ENCODE measurements at places on chromosomes 3 and 15. TPM values are rescaled to one million over a fixed set of nuclear protein-coding genes. Genes with fewer than 3 reads are reported as not detected.

Gene IGSF11
- total RNA-seq: 0.57 TPM

Gene TUBGCP4
- 12.4 TPM for total RNA-seq

Gene HRH1
- total RNA-seq: 5.5 TPM

Gene GP5
- total RNA-seq: 0.05 TPM

Gene AGBL1
- not detected for total RNA-seq

Gene LDHAL6B
- total RNA-seq: not detected

Gene FGF7
- 125 TPM for total RNA-seq

Gene LARP6
- 44.7 TPM for total RNA-seq

Gene GREM1
- 283 TPM for total RNA-seq

Gene GASK1A
- total RNA-seq: 80.1 TPM

Gene FETUB
- total RNA-seq: 0.79 TPM

Gene PPP1R14D
- not detected for total RNA-seq

Gene NTRK3
- 34.3 TPM for total RNA-seq

Gene CYP8B1
- total RNA-seq: 0.10 TPM

Gene PLIN1
- 4.6 TPM for total RNA-seq

DNA sequence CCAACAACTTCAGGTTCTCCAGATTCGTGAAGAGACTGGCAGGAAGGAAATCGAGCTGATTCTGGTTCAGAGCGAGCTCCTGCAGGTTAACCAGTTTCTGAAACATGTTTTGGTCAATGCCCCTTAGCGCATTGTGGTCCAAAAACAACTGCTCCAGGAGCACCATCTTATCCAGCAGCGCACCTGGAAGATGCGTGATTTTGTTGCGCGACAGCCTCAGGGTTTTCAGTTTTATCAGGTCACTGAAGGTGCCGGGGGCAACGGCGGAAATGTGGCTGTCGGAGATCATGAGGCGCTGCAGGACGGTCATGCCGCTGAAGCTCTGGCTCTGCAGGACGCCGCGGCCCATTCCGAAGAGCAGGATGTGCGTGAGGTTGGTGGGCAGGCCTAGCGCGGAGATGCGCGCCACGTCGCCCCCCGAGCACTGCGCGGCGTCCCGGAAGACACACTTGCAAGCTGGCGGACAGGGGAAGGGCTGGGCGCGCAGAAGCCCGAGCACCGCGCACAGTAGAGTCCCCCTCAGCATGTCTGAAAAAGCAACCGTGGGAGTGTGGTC lies 1.2 kb downstream of the GP5 start:
- DNase-seq: no peak

- DNase-seq: no peak
These were observed 106.8 kb upstream of the SLC6A11 start for GRCh38 chr3:10709110-10709781.

GRCh38 chr3:5264896-5265770 lies 77.6 kb downstream of the EDEM1 start:
- no peak for DNase-seq

DNA sequence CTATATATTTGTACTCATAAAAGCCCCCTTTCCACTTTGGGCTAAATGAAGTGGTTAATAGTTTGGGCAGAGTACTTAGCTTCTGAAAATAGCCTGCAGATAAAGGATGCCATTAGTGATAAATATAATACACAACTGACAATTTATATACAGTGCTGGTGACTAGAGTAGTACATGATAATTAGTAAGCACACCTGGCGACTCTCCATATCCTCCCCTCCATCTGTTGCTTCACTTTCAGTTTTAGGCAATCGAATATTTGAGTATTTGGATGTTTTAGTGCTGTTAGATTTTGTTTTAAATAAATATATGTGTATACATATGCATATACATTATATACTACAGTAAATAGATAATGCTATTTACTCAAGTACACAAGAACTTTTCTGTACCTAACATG lies 35.9 kb upstream of the CHMP2B start:
- no peak for DNase-seq

- DNase-seq: no peak
These were observed 253.7 kb downstream of the ROBO1 start for GRCh38 chr3:79514069-79514468.

DNA sequence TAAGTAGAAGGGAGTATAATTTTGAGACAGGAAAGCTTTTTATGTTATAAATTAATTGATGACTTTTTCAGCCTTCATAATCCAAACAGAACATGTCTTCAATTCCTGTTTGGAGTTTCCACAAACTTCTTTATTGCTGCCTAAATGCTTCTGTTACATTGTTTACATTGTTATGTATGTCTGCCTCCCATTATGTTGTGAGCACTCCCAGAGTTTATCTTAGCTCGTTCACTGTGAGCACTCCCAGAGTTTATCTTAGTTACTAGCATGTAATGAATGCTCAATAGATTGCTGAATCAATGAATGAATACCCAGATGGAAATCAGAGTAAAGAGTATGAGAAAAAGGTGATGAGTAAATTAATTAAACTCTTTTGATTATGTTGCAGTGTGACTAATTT lies 1178.0 kb downstream of the ROBO1 start:
- no peak for DNase-seq

GRCh38 chr3:25603703-25604102 lies 61.0 kb downstream of the TOP2B start:
- no peak for DNase-seq

DNA sequence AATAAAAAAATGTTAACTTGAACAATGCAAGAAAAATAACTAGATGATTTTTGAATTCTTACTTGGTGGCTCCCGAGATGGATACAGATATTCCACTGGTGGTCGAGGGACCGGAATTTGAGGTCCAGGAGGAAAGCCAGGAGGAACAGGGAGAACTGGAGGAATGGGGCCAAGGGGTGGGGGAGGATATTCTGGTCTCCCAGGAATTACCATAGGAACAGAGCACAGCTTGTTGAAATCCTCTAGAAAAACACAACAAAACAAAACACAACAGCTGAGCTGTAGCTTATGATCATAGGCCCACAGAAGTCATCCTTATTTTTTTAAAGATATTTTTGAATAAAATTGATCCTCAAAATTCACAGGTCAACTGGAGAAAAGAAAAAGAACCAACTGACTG lies 129.4 kb downstream of the FBN1 start:
- DNase-seq: no peak

DNA sequence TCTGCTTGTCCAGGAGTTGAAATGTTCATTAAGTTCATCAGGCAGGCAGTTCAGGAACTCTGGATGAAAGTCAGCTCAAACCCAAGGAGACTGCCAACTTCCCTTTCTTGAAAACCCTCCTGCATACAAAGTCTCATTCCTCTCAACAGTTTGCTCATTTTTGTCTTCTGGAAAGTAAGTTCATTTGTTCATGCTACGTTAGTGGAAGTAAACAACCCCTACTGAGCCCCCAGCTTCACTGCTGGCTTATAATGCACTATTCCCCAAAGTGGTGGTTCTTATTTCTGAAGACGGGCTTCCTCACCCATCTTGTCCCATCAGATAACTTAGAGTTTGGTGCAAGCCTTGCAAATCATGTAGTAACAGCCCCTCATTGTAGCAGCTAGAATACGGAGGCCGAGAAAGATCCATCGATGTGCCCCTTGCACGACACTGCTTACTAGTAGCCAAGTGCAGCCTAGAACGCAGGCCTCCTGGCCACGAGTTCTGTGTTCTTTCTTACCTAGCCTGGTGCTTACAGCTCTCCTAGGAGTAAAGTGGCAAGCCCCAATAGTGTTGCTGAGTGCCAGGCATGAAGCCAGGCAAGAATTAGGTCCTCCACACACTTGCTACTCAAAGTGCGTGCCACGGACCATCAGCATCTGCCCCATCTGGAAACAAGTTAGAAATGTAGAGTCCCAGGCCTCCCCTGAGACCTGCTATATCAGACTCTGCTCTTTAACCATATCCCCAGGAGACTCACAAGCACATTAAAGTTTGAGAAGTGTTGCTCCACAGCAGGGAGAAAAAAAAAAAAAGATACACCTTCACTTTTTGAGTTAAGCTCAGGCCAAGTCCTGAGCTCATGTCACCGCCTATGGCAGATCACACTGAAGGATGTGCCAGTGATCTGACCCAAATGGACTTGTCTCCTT lies 82.5 kb downstream of the RFTN1 start:
- no peak for DNase-seq

DNA sequence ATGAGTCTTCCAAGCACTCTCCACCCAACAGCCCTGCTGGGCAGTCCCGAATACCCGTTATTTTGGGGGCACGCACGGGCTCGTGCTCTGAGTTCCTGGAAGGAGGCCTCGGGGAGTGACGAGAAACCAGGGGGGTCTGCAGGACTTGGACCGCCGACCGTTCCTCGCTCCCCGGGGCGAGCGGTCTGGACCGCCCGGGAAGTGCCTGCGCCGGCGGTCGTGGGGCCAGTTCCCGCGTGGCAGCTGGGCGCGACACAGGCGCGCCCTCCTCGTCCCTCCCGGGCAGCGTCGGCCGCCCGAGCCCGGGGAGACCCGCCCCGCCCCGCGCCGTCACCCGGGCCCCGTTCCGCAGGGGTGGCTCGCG lies 387 bp downstream of the GNB4 start:
- peak; percentile 85 for DNase-seq

DNA sequence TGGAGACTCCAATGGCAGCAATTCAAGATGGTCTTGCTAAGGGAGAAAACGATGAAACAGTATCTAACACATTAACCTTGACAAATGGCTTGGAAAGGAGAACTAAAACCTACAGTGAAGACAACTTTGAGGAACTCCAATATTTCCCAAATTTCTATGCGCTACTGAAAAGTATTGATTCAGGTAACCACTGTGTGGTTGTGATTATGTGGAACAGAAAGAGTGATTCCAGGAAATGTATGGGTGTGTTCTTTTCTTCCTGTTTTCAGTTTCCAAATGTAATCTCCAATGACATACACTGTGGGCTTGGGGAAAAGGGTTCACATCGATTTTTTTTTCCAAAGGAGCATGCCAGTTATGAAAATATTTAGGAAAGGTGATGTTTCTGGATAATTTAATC lies 10.9 kb downstream of the SCG3 start:
- DNase-seq: no peak

DNA sequence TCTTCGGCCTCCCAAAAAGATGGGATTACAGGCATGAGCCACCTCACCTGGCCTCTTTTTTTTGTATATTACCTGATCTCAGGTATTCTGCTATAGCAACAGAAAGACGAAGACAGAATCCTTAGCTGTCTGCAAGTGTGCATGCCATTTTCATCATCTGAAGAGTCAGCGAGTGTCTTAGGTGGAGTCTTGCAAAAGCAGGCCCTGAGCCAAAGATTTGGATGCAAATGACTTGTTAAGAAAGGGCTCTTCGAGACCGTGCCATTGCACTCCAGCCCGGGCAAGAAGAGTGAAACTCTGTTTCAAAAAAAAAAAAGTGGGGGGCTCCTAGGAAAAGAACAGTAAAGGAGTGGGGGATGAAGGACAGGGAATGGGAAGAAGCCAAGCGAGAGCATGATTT lies 10.2 kb upstream of the TRIM69 start:
- no peak for DNase-seq

DNA sequence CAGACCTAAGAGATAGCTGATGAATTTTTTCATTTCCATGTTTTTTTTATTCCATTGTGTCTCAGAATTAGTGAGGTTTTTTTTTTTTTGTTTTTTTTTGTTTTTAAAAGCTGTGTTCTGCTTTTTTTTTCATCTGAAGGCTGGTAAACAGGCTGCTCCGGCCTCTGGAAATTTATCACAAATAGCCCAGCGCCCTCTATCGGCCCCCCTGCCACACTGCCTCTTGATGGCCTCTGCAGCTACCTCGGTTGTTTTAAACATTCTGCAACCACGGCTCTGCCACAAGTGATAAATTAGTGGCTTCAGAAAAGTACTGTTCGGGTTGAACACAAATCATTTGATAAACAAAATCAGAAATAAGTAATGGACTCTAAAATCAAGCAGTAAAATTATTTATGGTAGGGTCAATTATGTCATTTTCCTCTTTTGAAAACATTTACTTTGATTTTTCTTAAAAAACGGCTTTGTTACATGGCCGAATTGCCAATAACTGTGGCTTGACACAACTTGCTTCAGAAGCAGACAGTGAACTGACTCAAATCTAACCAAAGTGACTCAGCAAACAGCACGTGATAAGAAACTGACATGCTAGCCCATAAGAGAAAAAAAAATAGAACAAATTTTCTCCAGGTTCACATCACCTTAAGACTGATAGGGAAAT lies 87.8 kb downstream of the RSL24D1 start:
- DNase-seq: peak; percentile 88

DNA sequence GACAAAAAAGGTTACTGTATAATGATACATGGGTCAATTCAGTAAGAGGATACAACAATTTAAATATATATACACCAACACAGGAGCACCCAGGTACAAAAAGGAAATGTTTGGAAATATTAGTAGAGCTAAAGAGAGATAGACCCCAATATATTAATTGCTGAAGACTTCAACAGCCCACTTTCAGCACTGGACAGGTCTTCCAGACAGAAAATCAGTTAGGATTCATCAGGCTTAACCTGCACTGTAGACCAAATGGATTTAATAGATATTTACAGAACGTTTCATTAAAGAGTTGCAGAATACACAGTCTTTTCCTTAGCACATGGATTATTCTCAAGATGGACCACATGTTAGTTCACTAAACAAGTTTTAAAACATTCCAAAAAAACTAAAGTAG lies 845.9 kb upstream of the GBE1 start:
- DNase-seq: no peak

GRCh38 chr3:73411993-73412392 lies 212.7 kb downstream of the PDZRN3 start:
- DNase-seq: no peak

GRCh38 chr3:141275511-141275910 lies 43.9 kb downstream of the PXYLP1 start:
- no peak for DNase-seq

- DNase-seq: no peak
These were observed 217.6 kb downstream of the ARRDC4 start for GRCh38 chr15:98177966-98178592.

- peak; percentile 84 for DNase-seq
These were observed 911 bp downstream of the RFTN1 start for GRCh38 chr3:16512435-16513140.

- DNase-seq: no peak
These were observed 71.2 kb upstream of the LIPC start for GRCh38 chr15:58360421-58361090.

- no peak for DNase-seq
These were observed 21.4 kb downstream of the KPNA1 start for GRCh38 chr3:122493296-122493695.

Measured in posterior vena cava (tissue), 2 donors.